ENCODE measurements at places on chromosomes 4 and X.

GRCh38 chr4:85720735-85721134, 245.8 kb downstream of the ARHGAP24 start:
- DNase-seq, result no peak

- DNase-seq, result no peak
Measured at GRCh38 chr4:152957437-152958171, 21.5 kb downstream of the FHDC1 start.

- DNase-seq, result no peak
Measured at GRCh38 chrX:3509934-3510333, 163.5 kb upstream of the MXRA5 start.

- no peak for DNase-seq
Measured at GRCh38 chrX:1546691-1547251, 9.8 kb upstream of the P2RY8 start.

DNA sequence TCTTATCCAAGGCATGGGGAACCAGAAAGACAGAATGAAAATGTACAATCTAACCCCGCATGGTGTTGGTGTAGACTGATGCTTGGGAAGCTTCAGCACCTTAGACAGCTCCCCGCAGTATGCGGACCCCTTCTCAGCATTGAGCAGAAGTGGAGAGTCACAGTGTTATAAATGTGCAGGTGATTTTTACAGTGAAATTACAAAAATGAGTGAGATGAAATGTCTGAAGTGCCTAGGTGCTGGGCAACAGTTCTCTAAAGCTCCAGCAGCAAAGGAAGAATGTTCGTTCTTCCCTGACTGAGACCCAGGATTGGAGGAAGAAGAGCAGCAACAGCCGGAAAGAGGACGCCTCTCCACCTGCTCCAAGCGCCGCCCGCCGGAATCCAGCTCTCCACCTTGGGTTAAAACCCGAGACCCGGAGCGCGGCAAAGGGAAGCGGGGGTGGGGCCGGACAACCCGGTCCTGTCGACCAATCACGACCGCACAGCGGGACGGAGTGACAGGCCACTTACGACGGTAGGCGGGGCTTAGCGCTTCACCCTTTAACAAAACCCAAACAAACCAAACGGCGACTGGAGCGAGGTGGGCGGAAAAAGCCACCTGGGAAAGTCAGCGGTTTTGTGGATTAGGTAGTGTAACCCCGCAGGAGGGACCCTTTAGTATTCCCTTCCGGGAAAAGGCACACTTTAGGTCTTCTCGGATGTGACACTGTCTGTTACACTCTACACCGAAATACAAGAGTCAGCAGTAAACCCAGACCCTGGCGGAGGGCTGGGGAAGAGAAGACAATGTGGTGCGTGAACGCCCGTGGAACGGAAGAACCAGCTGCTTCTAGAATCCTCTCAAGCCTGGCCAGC, at the start of gene GLRA3:
GLRA3 (minus strand) TSS at position 403 of the 857 bp plus-strand sequence. CDS start 436 bp downstream, outside the sequence.
- no peak for DNase-seq

DNA sequence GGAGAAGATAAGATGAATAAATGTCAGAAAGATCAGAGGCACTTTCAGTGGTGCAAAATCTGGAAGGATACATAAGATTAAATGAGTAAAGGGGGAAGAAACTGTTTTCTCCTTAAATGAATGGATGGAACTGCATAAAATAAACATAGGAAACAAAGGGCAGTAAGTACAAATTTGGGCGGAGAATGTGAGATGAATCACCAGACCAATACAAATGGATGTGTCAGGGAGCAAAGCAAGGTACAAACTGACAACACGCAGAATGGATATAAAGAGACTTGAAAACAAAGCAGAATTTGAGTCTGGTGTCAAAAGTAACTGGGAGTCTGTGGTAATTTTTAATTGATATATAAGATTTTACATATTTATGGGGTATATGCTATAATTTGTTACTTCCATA, 175.3 kb upstream of the PCDH18 start:
- no peak for DNase-seq

DNA sequence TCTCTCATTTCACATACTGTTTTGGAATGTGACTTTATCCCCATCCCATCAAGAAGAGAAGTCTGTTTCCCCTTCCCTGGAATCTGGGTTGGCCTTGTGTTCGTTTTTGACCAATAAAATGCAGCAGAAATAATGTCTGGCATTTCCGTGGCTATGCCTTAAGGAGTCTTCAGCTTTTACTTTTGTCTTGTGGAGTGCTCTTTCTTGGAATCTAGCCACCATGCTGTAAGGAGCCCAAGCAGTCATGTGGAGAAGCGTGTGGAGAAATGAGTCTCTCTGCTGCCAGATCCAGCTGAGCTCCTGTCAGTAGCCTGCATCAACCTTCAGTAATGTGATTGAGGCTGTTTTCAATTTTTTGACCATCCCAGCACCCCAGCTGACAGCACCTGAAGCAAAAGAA, 84.4 kb upstream of the ARMCX2 start:
- no peak for DNase-seq

GRCh38 chr4:71870456-71870855, 86.6 kb upstream of the GC start:
- no peak for DNase-seq

GRCh38 chr4:173538148-173538908, 8.3 kb upstream of the HAND2 start:
- peak; percentile 2 for DNase-seq

DNA sequence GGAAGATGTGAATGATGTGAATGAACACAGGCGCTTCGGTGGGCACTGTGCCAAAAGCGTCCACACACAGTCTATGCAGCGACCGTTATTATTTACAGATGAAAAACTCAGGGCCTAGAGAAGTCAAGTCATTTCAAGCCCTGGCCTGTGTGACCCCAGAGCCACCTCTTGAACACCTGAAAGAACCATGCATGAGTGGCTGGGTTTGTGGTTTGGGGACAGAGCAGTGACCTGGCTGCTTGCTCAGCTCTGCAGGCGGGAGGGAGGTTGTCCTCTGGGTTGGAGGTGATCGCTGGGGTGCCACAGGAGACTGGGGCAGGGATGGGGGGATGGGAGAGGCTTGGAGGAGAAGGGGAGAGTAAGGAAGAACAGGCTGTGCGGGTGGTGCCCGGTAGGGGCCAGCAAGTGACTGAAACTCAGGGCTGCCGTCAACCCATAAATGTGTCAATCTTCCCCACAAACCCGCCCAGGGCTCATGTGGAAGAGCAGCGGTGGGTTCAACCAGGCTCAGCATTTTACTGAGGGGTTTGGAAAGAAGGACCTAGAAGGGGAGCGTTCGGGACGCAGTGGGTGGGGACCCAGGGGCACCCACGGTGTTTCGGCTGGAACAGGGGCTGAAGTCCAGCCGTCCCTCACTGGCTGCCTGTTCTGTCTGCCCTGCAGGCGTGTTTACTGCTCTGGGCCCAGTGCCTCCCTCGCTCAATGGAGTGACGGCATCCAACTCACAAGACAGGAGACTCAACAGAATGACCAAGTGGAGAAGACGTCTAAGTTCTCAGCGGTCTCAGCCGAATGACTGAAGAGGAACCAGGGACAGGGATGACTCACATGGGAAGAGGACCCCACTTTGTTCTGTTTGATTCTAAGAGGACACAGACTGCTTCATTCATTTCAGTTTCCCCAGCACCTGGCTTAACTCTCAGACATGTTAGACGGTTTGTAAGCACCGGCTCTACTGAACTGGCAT, 167.8 kb downstream of the AFAP1 start:
- peak; percentile 20 for DNase-seq

- no peak for DNase-seq
Measured at GRCh38 chrX:121456315-121456714, 408.9 kb downstream of the GLUD2 start.

DNA sequence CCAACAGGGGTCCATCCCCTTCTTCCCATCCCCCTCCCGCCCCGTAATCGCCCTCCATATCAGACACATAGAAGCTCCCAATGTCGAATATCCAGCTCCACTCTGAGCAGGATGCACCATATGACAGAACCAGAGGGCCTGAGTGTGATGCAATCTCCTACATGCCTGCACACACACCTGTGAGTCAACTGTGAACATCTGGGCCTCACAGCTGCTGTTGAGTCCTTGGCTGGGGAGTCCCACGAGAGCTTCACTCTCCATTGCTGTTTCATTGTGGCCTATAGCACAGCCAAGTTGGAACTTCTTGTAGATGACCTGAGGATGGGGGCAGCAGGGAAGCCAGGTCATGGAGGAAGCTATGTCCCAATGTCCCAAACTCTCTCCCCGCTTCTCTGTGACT, 8.2 kb downstream of the SLC38A5 start:
- no peak for DNase-seq

GRCh38 chrX:23434356-23434884, 99.8 kb downstream of the PTCHD1 start:
- no peak for DNase-seq

DNA sequence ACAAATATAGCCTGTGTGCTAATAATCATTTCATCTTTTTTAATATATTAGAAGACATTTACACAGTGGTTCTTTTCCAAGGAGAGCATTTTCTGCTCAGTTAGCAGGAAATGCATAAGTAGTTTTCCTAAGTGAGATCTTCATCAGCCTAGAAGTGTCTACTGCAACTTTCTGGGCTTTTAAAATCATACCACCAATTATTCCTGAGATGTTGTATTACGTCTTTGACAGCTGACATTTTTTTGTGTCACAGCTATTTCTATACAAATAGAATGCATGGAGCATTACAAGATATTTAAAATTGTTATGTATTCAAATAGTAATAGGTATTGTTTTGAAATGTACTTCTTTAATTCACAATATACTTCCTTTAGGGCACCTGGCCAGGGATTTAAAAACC, 158.0 kb downstream of the GRID2 start:
- DNase-seq, result no peak

- no peak for DNase-seq
Measured at GRCh38 chr4:186058253-186058979, 10.5 kb upstream of the TLR3 start.

GRCh38 chr4:77020017-77020416, 55.8 kb downstream of the CCNI start:
- DNase-seq, result no peak

GRCh38 chr4:147510962-147511668, 30.2 kb downstream of the EDNRA start:
- DNase-seq, result no peak

DNA sequence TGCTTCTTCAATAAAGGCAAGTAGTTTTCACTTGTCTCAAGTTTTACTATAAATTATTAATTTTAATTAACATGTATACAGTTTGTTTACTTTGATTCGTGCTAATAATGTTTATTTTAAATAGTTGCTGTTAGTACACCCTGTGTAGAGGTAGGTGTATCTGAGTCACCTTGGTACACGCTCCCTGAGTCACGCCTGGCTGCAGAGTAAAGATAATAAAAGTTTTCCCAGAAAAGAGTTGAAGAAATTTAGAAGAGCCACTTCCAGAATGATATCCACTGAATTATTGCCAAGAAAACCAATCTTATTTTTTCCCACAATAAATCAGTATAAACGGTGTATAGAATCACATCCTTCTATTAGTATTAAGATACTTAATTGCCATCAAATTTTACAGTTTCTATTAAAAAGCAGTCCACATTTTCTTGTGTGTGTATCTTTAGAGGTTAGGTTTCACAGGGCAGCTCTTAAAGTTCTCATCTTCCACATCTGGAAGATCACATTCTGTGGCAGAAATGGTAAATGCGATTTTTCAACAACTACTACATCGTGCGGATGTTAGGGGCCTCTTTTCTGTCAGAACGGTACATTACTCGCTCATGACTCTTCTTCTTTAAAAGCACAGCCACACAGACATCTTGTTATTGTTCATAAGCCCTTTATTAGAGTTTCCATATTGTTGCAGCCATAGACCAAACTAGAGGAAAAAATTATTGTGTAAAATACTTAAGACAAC, 55.4 kb downstream of the HADH start:
- DNase-seq, result no peak

GRCh38 chr4:123485601-123486000, 89.0 kb downstream of the SPRY1 start:
- no peak for DNase-seq

DNA sequence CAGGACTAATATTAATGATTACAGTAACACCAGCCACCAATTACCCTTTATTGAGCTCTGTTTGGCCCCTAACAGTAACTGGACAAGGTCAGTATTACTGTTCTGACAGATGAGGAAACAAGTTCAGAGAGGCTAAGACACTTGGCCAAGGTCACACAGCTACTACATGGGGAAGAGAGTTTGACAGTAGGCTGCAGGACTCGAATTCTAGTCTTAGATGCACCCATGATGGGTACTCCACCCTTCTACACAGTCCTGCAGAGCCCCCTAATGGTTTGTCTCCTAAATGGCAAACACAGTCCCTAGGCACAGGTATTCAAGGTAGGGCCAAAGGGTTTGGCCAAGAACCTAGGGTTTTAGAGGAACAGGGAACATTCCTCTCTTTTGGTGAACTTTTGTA, 93.9 kb downstream of the NSUN7 start:
- DNase-seq, result peak; percentile 17

DNA sequence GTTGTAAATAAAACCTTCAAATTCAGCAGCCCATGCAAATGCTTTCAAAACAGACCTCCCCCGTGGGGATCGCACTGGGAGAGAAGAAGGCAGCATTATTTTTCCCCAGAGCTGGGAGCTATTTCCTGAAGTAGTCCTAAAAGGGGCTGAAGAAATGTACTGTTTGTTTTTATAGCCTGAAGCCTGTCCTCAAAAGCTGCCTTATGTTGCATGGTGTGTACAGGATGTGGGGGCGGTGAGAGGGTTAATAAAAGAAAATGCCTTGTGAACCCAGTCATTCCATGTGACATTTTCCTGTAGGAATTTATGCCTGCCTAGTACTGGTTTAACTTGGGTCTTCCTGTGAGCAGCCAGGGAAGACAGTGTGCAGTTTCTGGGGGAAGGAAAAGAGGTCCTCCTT, 144.1 kb downstream of the SOWAHB start:
- no peak for DNase-seq

GRCh38 chr4:130028552-130028951, 932.6 kb downstream of the C4orf33 start:
- no peak for DNase-seq

GRCh38 chr4:98745366-98745765, 87.0 kb upstream of the TSPAN5 start:
- DNase-seq, result peak; percentile 1

DNA sequence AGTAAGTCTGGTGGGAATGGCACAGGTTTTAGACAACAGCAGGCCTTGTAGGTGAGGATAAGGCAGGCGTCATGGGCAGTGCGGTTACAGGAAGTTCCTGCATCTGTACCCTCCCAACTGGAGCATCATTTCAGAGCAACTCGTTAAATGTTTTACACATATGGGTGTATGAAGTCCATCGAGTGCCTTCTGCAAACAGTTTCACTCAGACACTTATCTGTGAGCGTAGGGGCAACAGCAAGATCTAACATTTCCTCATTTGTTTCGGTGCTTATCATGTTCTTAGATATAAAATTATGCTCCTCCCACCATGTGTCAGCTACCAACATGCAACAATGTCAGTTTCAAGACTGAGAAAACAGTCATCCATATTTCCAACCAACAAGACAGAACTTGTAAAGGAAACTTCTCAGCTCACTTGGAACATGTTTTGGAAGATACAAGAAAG, 69.9 kb downstream of the ELOVL6 start:
- DNase-seq, result no peak

GRCh38 chrX:30275498-30275897, 28.6 kb downstream of the MAGEB1 start:
- no peak for DNase-seq

DNA sequence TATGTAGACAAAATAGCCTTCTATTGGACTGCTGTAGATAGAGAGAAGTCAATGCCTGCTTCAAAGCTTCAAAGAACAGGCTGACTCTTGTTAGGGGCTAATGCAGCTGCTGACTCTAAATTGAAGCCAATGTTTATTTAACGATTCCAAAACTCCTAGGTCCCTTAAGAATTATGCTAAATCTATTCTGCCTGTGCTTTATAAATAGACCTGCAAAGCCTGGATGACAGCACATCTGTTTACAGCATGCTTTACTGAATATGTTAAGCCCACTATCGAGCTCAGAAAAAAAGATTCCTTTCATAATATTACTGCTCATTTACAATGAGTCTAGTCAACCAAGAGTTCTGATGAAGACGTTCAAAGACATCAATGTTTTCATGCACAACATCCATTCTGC, 54.8 kb upstream of the RBMXL3 start:
- DNase-seq, result no peak
